ENCODE measurements at places on chromosomes 1 and 21.

GRCh38 chr1:198773030-198773429 is 134.2 kb downstream of the PTPRC start:
- DNase-seq, result no peak

- no peak for DNase-seq
Measured at GRCh38 chr21:24896735-24897124, 710.6 kb downstream of the MRPL39 start.

GRCh38 chr1:171801487-171801891 is 20.0 kb downstream of the METTL13 start:
- DNase-seq, result peak; percentile 49

DNA sequence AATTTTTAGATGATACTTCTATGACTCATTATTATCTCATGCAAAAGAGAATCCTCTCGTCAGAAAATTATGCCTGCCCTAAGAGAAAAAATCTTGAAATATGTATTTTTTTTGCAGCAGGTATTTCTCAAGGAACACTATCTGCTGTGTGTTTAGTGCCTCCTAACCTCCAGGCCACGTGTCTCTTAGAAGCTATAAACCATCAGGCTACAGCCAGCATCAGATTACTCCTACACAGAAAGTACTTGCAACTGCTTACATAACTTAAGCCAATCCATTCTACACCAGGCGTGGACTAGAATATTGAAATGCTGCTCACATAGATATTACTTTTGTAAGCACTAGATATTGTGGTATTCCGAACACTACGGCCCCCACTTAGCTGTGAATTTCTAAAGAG is 933.4 kb downstream of the PLA2G4A start:
- no peak for DNase-seq

DNA sequence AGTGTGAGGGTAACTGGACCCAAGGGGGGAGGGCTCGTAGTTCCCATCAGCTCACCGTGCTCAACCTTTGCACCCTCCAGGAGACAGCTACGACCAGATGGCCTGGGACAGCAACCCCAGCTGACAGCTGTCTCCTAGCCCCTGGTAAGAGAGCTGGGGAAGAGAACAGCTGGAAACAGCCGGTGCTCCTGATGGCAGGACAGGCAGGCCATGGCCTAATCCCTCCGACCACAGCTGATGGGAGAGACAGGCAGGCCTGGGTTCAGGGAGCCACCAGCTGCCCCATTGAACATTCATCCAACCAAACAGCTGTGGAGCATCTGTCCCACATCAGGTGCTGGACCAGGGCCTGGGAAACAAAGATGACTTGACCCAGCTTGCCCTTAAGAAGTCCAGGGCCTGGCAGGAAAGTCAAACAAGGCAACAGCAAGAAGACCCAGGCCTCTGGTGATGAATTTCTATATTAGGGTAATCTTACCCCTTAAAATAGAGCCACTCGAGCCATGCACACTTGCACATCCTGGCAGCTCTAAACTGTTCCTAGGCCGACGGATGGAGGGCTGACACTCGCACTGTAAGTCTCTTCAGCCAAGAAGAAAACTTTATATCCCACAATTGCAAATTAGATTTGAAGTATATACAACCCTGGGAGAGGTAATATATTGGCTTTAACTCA is 12.2 kb downstream of the OLFML2B start:
- no peak for DNase-seq

- DNase-seq, result no peak
Measured at GRCh38 chr1:224198572-224198971, 15.5 kb downstream of the DEGS1 start.

GRCh38 chr1:164914208-164914607 is 355.2 kb downstream of the PBX1 start:
- no peak for DNase-seq

GRCh38 chr1:92230736-92231135 is 13.0 kb downstream of the C1orf146 start:
- DNase-seq, result no peak

DNA sequence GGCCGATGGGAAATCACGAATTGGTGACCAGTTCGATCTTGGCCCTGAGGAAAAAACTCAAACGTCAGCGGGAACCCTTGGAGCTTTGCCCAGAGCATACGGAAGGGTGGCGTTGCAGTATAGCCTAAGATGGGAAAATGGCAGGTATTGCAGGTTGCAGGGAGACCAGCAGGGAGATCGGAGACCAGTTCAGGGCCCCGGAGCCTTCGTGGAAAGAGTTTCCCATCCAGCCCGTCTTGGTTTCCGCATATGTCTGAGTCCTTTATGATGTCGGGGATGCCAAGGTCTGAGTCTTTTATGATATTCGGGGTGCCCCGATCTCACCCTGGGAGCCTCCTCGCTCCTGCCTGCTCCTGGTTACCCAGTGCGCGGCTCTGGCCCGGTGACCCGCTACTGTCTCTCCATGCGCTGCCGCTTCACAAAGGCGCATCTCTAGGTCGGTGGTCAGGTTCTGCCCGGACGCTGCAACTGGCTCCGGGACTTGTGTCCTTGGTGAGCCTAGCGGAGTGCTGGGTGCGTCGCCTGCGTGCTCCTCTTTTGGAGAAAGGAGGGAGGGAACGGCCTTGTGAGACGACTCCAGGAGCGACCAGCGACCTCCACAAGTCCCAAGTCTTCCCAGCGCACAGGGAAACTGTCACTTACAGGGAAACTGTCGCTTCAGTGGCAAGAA is 94.2 kb downstream of the PRKAB2 start:
- no peak for DNase-seq

GRCh38 chr1:88612292-88612691 is 71.8 kb upstream of the PKN2 start:
- no peak for DNase-seq

- no peak for DNase-seq
Measured at GRCh38 chr1:94319319-94320102, 82.1 kb upstream of the ARHGAP29 start.

DNA sequence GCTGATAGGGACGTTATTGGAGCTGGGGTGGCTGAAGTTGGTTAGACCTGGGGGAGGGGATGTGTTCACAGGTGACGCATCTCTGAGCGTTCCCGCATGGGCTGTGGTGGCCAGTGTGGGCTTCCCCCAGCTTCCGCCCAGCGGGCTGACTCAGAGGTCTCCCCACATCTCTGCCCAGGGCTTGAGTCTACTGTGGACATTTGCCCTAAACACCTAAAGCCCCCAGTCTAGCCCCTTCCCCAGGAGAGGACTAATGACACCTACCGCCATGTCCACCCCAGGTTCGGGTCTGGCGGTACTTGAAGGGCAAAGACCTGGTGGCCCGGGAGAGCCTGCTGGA is 2.0 kb downstream of the AGRN start:
- DNase-seq, result no peak

DNA sequence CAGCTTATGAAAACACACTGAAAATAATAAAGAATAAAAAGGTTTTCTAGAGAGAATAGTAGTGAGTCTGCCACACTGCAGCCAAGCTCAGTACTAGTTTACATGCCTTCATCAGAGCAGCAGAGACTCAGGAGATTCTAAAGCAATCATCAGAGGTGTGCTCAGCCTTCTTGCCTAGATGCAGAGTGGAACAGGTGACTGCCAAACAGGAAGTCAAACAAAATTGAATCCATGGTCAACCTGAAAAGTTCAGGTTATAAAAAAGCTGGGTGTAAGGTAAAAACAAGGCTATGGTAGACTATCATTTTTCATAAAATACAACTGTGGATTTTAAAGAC is 165.3 kb upstream of the C1orf105 start:
- no peak for DNase-seq

- no peak for DNase-seq
Measured at GRCh38 chr21:25925936-25926335, 191.2 kb downstream of the GABPA start.

GRCh38 chr1:61953076-61953789 is 211.0 kb downstream of the PATJ start:
- no peak for DNase-seq

DNA sequence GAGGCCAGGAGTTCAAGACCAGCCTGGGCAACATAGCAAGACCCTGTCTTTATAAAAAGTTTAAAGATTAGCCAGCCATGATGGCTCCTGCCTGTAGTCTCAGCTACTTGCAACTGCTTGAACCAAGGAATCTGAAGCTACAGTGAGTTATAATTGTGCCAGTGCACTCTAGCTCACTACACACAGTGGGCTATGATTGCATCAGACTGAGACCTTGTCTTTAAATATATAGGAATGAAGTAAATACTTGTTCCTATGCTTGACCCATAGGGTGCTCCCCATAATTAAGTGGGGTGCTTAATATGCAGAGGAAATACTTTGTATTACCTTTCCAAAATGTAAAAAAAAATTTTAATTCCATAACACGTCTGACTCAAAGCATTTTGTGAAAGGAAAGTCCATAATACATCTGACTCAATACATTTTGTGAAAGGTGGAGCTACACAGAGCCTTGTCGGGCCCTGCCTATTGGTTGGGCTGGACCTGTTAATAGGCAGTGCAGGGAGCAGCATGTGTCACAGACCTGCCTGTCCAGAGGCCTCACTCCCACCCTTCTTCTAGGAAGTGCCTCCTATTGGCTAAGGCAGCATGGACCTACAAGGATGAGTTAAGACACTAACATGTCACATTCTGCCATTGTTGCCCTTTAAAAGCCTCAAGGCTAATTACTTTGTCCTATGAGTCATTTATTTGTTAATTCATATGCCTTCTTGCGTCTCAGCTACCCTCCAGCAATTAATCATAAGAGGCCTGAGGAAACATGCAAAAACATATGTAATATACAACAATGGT is 33.6 kb downstream of the CD58 start:
- DNase-seq, result no peak

DNA sequence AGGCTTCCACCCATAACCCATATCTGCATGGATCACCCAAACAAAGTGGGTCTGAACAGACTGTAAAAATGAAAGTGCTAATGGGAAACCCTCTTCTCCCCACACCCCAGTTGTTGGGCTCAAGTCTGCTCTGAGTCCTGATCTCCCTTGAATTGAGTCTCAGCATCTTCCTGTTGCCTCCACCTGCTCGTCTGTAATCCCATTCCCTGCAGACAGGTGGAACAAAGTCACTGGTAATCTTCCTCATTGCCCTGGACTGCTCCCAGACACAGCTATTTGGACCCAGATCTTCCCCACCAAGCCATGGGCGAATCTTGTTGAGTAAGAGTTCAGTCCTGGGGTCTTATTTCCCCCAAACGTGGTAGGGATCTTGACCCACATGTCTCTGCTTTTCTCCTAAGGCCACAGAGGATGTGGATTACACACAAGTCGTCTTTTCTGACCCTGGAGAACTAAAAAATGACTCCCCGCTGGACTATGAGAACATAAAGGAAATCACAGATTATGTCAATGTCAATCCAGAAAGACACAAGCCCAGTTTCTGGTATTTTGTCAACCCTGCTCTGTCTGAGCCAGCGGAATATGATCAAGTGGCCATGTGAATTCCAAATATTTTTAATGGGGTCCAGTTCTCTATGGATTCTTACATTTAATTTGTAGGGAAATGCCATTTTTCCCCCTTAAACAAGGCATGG is 15.7 kb downstream of the AVPR1B start:
- DNase-seq, result no peak

DNA sequence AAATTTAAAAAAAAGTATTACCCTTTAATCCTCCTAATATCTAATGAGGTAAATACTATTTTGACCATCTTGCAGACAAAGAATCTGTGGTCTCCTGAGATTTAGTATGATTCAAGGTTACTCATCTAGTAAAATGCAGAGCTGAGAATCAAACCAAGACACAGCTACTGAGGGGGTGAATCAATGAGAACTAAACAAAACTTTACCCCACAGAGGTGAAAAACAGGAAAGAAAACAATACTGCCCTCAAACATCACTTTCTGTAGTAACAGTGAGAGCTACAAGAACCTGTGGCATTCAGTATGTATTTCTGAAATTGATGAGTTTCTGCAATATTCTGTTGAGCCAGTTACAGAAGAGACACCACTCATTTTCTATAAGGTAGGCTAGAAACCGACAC is 85.1 kb downstream of the JAK1 start:
- no peak for DNase-seq

DNA sequence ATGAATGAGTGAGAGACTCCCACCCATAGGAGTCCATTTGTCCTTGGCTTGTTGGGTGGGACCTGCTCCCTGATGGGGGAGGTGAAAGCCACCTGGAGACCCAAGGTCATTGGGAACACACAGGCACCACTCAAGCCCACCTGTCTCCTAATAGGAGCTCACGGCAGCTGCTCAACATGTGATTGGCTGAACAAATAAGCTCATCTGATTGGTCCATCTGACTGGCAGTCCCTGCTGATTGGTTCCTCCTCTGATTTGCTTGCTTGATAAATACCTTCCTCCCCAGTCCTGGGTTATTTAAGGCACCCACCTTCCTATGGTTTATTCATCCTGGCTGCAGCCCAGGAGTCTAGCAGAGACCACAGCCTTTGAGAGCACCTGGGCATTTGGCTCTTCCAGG is 502.9 kb downstream of the PTPRU start:
- no peak for DNase-seq

DNA sequence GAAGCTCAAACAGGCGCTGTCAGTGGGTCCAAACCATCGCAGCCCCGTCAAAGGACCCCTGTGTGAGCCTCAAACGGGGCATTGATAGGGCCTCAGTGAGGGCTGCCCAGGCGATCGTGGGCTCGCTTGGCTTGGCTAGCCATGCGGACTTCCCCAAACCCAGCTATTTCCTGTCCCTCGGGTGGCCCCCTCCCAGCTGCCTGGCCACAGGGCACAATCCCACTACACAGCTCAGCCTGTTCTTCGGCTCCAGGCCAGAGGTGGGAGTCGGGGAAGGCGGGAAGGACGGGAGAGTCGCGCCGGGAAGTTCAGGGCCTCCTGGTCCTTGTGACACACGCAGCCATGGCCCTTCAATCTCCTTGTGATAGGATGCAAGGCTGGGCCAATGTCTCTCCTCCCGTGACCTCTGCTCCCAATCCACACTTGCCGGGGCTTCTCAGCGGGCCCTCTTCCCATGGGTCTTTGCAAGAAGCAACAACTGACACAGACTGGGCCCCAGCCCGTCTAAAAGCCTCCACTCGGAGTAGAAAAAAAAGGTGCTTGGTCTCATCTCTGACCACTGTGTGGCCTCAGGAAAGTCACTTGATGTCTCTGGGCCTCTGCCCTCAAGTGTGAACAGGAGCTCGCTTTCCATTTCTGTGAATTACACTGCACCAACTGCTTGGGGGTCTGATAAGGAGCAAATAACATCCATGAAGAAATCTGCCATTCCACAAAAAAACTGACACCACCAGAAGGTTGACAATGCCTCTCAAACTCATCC is 7.1 kb upstream of the MATN1 start:
- DNase-seq, result peak; percentile 25

DNA sequence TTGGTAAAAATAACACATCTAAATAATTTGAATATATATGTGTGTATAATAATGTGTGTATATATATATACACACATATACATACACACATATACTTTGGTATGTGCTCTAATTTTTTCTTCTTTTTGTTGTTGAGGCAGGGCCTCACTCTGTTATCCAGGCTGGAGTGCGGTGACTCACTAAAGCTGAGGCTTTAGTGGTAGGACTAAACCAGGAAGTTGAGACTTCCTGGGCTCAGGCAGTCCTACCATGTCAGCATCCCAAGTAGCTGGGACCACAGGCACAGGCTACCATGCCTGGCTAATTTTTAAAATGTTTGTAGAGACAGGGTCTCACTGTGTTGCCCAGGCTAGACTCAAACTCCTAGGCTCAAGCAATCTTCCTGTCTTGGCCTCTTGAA is 46.7 kb upstream of the CXADR start:
- DNase-seq, result no peak
